ENCODE measurements at places on chromosomes 2 and 18.

GRCh38 chr2:228247335-228247734 is 65.8 kb upstream of the SPHKAP start:
- DNase-seq, result no peak

- DNase-seq, result no peak
Measured at GRCh38 chr2:1147873-1148612, 197.4 kb downstream of the SNTG2 start.

GRCh38 chr18:23225503-23225902 is 90.2 kb downstream of the CABLES1 start:
- no peak for DNase-seq

GRCh38 chr2:239802185-239802649 is 222.9 kb downstream of the NDUFA10 start:
- DNase-seq, result no peak

DNA sequence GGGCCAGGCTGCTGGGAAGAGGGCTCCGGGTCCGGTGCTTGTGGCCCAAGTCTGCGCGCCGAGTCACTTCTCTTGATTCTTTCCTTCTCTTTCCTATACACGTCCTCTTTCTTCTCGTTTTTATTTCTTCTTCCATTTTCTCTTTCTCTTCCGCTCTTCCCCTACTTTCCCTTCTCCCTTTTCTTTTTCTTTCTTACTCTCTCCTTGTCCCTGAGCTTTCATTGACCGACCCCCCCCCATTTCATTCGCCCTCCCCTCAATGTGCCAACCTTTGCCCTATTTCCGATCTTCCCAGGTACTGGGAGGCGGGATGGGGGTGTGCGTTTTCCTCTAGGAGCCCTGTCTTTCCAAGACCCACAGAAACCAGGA is 1.8 kb downstream of the ONECUT2 start:
- no peak for DNase-seq

DNA sequence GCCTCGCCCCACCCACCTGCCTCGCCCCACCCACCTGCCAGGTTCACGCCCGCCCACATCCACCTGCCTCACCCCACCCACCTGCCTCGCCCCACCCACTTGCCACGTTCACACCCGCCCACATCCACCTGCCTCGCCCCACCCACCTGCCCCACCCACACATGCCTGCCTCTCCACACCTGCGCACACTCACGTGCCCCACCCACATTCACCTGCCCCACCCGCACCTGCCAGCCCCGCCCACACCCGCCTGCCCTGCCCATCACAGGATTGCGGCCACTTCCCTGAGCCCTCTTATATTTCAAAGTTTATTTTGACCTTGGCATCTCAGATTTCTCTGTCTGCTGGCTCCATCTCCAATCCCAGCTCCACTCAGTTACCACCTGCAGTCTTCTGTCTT is 217.5 kb upstream of the SOX11 start:
- DNase-seq, result no peak

DNA sequence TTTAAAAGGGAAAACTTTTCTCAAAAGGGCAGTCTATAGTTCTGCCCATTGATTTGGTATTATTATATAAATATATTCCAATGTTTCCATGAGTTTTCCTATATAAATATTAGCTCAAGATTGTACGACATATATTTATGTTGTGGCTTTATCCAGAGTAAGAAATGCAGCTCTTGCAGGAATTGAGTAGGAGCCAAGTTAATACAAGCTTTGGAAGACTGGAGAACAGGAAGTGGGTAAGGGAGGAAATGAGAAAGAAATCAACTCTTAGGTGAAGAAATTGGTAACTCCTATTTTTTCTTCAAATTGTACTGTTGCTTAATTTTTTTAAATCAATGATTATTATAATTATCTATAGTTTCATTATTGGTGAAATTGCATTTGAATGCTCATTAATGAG is 105.4 kb upstream of the FAM117B start:
- no peak for DNase-seq

Data from activated naive CD4-positive, alpha-beta T cell treated with anti-CD3 and anti-CD28 coated beads, Interleukin-2, amount 50 U/mL, for 72 hours (primary cell).